ENCODE measurements at places on chromosomes 12 and 14.

DNA sequence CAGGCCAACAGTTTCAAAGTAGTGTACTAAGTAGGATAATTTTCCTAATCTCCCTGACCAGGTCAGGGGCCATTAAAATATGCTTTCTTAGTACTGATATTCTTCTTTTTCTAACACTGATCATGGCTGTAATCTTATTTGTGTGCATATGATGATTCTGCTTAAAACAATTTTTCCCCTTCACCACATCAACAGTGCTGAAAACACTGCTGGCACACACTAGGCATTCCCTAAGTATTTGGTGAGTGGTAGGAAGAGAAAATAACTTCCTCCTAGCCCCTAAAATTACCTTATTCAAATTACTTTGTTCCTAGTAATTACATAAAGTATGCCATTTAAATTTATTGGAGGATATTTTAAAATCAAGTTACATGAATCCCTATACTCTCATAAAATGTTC, 49.9 kb upstream of the BBS10 start:
- DNase-seq: no peak

DNA sequence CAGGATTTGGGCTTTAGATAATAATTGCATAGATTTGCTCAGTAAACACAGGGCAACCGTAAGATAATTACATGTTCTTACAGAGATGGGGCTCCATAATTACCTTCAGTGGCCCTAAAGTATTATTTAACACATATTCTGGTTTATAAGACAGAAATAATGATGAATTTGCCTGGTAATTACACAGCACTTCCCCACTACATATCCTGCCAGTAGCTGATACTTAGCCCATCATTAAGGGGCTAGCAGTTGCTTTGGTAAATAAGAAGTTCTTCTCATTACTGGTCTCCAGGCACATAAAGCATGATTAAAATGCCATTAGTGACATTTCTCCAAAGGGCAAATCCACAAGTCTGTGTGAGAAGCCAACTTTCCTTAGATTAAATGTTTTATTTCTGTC, 158.7 kb downstream of the NUAK1 start:
- no peak for DNase-seq

GRCh38 chr12:131279281-131279921, 325.7 kb downstream of the ADGRD1 start:
- no peak for DNase-seq

DNA sequence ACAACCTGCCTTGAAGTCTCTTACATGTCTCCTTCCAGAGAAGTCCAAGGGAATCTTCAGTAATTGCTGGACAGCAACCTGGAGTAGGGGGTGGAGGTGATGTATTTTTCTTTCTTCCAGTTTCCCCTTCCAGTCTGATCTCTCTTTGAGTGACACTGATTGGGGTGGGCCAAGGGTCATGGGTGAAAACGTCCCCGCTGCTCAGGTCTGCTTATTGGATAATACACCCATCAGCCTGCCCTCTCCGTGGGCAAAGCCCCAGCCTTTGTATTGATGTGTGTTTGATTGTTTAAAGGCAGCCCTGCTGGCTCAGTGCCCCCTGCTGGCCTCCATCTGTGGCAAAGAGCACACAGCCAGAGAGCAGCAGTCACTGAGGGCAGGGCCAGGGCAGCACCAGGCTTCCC, 35.7 kb upstream of the ATP2A2 start:
- DNase-seq: peak; percentile 4

DNA sequence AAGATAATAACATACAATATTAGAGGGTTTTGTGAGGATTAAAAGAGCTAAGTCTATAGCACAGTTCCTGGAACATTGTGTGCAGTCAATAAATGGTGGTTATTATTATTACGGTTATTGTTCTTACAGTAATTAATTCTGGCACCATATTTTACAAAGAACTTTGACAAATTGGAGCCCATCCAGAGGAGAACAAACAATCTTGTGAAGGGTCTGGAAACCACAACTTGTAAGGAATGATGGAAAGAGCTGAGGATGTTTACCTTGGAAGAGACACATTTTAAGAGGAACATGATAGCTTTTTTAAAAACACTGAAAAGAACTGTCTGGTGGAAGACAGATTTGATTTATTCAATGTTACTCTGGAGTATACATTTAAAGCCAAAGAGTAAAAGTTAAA, 150.5 kb upstream of the KRR1 start:
- no peak for DNase-seq

GRCh38 chr12:15543347-15543746, 221.0 kb downstream of the PTPRO start:
- DNase-seq: no peak

DNA sequence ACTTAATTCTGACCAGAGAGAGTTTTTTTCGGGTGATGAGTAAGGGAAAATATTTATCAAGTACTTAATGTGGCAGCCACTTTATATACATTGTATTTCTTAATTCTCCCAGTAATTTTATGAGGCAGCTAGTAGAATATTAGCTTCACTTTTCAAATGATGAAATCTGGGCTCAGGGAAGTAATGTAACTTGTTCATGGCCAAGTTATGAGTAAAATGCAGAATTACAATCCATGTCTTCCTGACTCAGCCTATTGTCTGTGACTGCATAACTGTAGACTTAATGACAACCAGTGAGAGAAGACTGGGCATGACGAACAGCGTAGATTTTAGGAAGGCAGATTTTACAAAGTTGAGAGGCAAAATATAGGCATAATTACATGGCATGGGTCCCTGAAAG, 106.7 kb upstream of the MIS18BP1 start:
- DNase-seq: no peak

- DNase-seq: no peak
Measured at GRCh38 chr12:29653286-29653685, 130.5 kb downstream of the TMTC1 start.

GRCh38 chr12:129331356-129332085, 478.2 kb downstream of the GLT1D1 start:
- no peak for DNase-seq

DNA sequence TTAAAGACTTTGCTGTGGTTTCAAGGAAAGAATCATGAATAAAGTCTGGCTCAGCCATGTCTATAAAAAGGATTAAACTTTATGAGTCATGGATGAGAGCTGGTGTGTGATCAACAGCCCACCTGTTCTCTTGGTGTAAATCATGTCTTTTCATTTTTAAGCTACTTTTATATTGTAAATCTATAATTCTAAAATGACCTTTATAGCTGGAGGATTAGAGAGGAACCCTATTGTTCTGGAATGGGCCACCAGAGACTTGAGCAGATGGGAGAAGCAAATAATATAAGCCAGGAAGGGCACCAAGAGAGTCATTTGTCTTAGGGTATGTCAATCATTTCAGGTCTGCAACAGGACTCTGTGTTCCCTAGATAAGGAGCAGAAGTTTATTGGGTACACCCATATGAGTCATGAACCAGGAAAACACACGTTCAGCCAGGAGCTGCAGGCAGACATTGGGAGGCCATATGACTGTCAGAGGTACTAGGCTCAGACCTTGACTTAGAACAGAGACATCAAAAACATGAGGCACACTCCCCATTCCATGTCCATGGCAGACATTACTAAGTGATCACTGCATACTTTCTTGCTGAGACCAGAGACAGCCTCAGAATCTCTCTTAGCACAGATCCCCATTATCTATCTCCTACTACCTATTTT, 49.3 kb downstream of the NDUFA12 start:
- no peak for DNase-seq

- no peak for DNase-seq
Measured at GRCh38 chr12:89984846-89985245, 276.2 kb upstream of the ATP2B1 start.

DNA sequence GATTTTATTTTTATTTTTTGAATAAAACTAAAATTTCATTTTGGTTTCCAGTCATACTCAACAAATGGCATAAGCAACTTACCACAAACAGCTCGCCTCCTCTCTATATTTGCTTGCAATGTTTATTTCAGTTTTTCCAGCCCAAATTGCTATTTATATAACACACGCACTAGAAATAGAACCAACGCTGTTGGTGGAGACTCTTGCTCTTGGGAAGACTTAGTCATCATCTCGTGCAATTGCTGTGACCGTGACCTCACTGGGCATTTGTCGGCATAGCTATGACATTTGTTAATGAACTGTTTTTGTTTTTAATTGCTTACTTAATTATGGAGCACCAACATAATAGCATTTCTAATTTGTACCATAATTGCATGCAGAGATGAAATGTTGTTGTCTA, 153.1 kb upstream of the OTX2 start:
- no peak for DNase-seq

- DNase-seq: no peak
Measured at GRCh38 chr14:68877993-68878575, 85.2 kb upstream of the ZFP36L1 start.

- DNase-seq: no peak
Measured at GRCh38 chr14:53751650-53752049, 205.0 kb downstream of the BMP4 start.

GRCh38 chr12:46470975-46471374, 98.4 kb upstream of the SLC38A2 start:
- DNase-seq: no peak

GRCh38 chr14:23142826-23143225, 23.8 kb upstream of the CEBPE start:
- no peak for DNase-seq

DNA sequence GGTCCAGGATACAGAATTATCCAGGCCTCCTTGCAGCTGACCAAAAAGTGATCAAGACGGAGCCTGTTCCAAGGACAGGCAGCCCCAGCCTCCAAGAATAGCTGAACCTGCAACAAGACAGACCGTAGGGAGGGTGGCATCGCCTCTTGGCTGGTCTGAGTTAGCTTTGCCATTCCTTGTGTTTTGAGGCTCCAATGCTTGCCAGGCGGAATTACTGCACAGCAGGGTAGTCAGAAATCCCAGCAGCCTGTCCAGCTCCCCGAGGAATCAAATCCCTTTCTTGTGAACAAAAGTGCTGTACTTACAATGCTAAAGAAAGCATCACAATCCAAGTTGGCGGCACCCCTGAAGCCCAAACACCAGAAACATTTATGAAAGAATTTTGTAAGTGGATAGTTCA, 246.9 kb downstream of the TMEM132C start:
- DNase-seq: no peak

- DNase-seq: peak; percentile 75
Measured at GRCh38 chr14:63852817-63853731, at the start of gene SYNE2. Gene SYNE2 (plus strand): TSS chr14:63853004. CDS start chr14:63909149, 56,145 bp downstream.

- no peak for DNase-seq
Measured at GRCh38 chr12:113796852-113797534, 169.1 kb downstream of the RBM19 start.

DNA sequence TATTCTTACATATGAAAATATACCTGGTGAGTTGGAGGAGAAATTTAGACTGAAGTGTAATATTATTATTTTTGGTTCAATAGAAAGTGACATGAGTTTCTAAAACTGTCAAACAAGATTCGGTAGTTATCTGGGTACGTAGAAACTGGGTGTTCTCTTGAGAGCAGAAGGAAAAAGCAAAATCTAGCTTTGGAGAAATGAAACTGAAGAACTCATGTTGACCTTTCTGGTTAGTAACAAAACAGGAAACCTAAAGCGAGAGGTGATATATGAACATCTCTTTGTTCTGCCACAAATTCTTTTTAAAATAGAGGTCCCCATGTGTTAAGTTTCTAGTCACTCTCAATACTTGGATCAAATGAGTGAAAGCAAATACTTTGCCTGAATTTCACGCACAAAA, 401.7 kb downstream of the TRHDE start:
- DNase-seq: no peak

GRCh38 chr12:66302827-66303169, 505 bp downstream of the HELB start:
- no peak for DNase-seq

DNA sequence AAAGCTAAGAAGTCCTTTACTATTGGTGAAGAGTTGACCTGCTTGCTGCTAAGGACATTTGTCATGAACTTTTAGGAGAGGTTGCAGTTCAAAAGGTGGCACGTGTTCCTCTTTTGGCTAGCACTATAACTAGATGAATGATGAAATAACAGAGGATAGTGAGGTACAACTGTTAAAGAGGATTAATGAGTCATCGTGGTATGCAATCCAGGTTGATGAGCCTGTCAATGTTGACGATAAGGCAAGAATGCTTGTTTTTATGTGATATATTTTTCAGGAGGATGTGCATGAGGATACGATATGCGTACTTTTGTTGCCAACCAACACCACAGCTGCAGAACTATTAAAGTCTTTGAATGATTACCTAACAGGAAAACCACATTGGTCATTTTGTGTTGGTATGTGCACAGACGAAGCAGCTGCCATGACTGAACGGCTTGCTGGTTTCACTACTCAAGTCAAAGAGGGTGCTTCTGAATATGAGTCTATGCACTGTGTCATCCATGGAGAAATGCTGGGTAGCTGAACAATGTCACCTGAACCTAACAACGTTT, 10.6 kb downstream of the CEP128 start:
- peak; percentile 49 for DNase-seq

- no peak for DNase-seq
Measured at GRCh38 chr12:45509187-45509586, 220.3 kb upstream of the ARID2 start.

DNA sequence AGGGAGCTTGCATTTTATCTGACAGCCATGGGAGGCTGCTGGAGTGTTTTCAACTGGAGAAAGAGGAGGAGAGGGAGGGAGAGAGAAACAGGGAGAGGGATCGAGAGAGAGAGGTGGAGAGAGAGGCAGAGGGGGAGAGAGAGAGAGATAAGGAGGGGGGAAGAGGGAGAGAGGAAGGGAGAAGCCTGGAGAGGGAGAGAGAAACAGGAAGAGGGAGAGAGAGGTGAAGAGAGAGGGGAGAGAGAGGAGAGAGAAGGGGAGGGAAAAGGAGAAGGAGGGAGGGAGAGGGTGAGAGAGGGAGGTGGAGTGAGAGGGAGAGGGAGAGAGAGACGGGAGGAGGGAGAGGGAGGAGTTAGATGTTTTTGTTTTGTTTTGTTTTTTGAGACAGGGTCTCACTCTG, 45.6 kb downstream of the DNAH10 start:
- DNase-seq: no peak

DNA sequence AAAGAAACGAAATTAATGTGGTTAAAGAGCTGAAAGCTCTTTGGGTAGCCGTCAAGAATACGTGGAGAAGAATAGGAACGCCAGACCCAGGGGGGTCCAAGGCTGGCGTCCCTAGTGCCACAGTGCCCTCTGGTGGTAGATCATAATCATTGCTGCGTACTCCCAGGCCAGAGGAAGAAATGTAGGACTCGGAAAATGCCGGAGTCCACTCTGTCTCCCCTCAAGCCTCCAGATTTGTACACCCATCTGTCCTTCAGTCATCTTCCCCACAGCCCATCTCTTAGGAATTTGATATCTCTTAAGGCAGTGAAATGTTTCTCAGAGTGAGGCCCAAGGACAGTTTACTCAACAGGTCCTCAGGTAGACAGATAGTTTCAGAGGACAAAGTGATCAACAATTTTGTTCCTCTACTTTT, 25.4 kb upstream of the PLEKHG6 start:
- peak; percentile 32 for DNase-seq

DNA sequence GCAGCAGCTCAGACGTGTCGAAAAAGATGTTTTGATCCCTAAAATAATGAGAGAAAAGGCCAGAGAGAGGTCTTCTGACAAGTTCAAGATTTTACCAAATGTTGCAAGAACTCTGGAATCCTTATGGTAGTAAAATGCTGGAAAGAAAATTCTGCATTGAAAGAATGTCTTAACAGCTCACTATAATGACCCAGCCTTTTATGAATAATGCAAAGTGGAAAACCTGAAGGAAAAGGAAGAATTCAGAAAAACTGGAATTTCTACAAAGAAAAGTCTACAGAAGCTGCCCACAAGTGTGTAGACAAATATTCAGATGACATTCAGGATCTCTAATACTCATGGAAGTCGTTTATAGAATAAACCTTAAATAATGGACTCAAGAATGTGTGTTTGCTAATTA, 1.8 kb upstream of the CCDC88C start:
- no peak for DNase-seq

GRCh38 chr12:79557690-79558315, 133.0 kb downstream of the PAWR start:
- DNase-seq: no peak
